SJCRH30 (cell line): ENCODE measurements at places on chromosomes 16 and 17. TPM values are rescaled to one million over a fixed set of nuclear protein-coding genes. Genes with fewer than 3 reads are reported as not detected.

KCNJ2 gene
- total RNA-seq: 0.13 and 0.16 TPM in 2 replicates

KRT32 gene
- total RNA-seq: not detected in 2 replicates

EVPL gene
- total RNA-seq: 0.63 and 1.1 TPM in 2 replicates

DNA sequence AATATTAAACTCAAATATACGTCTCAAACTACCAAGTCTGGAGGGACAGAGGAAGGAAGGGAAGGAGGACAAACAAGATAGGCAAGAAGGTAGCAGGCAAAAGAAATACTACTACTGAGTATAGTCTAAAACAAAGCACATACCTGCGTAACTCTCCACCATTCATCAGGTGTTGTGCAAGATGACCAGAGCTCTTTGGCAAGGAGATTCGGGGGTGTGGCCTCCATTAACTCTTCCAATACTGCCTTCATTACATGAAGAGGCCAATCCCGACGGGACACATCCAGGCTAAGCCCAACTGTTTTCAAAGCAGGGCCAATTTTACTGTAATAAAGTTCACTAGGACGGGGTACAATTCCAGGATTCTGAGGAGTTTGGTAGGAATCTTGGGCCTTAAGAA, 38.2 kb upstream of the ARL6IP1 start:
- DNase-seq: no peak

GRCh38 chr17:34366529-34367107, 3.6 kb upstream of the CCL1 start:
- no peak for DNase-seq

- no peak for DNase-seq
Measured at GRCh38 chr17:79761894-79762589, 15.9 kb upstream of the CBX2 start.

GRCh38 chr17:7705269-7706255, 560 bp downstream of the EFNB3 start:
- DNase-seq: no peak

- DNase-seq: no peak
Measured at GRCh38 chr17:40347319-40348135, 17.0 kb downstream of the GJD3 start.

GRCh38 chr17:47188271-47188875, 722 bp downstream of the CDC27 start:
- no peak for DNase-seq

- DNase-seq: no peak
Measured at GRCh38 chr16:27485126-27485525, 64.6 kb downstream of the GTF3C1 start.

- peak; percentile 59 for DNase-seq
Measured at GRCh38 chr16:85220964-85221731, 108.9 kb upstream of the CIBAR2 start.
